ENCODE measurements at places on chromosomes 16 and 17.

DNA sequence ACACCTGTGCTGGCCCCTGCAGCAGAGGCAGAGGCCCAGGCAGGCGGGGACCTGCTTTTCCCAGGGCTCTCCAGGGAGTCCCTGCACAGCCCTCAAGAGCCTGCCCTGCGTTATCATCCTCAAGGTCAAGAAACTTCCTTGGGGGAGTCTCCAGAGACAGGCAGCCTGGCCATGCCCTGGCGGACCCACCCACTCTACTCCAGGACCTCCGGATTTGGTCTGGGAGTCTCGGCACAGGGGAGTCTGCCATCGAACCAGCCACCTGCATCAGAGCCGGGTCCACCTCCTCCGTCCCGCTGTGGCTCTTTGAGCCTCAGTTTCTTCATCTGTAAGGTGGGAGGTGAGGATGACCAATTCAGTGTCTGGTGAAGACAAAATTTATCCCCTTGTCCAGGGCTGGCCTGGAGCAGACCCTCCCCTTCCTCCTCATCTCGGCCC is 75.3 kb upstream of the TNRC6C start:
- DNase-seq, result no peak

DNA sequence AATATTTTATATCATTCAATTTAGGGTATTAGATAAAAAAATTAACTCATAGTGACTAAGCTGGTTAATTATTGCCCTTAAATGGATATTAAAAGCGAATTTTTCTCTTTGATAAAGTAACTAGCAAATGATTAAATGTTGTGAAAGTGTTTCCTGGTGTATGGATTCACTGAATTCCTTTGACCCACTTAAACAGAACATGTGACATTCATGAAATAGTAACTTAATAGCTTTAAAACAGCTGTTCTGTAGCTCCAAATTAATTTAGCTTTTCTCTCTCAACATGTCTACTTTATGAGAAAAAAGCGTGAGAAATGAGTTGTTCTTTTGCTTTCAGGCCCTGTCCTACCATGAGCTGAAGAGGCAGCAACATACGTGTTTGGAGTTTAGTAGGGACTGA is 36.4 kb upstream of the APPBP2 start:
- DNase-seq, result no peak

DNA sequence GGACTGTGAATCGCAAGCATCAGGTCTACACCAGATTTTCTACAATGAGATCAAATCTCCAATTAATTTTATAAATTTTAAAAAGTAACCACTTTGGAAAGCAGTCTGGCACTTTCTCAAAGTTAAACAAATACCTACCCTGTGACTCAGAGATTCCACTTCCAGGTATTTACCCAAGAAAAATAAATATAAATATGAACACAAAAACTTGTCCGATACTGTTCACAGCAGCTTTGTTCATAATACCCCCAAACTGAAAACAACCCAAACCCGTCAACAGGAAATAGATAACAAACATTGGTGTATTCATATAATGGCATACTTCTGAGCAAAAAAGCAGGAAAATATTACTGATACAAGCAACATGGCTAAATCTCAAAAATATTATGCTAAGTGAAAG is 12.1 kb downstream of the ZDHHC7 start:
- DNase-seq, result no peak

GRCh38 chr16:28140788-28141618 is 70.8 kb downstream of the XPO6 start:
- no peak for DNase-seq

GRCh38 chr17:17546399-17547185 is 44.9 kb downstream of the PEMT start:
- DNase-seq, result no peak

DNA sequence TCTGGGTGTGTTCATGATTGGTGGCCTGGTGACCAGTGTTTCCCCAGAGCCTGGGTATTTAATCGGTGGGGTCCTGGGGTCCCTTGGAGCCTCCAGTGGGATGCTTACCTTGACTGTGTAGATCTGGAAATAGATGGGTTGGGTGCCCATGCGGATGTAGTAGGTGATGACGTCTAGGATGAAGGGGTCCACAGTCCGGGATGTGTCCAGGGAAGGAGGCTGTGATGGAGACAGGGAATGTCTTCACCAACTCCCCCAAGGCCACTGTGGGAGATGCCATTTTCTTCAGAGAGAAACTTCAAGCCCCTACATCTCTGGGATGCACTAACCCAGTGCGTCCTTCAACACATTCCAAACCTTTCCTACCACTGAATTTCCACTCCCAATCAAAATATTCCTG is 24.1 kb upstream of the MFSD6L start:
- DNase-seq, result no peak

DNA sequence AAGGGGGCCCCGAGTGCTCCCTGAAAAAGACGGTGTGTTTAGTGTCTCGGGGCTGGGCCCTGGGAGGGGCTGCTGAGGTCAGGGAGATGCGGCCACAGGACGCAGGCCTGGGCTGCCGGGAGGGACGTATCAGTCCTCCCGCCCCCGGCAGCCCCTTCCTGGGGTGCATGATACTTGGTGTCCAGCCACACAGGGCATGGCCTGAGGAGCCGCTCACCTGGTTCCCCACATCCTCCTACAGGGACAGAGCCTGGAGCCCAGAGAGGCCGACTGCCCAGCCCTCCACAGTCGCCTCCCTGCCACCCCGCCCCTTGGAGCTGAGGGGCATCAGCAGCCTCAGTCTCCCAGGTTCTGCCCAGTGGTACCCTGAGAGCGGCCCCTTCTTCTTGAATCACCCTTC is 12.0 kb upstream of the DEF8 start:
- DNase-seq, result no peak
